ENCODE measurements at places on chromosomes 7 and 10.

DNA sequence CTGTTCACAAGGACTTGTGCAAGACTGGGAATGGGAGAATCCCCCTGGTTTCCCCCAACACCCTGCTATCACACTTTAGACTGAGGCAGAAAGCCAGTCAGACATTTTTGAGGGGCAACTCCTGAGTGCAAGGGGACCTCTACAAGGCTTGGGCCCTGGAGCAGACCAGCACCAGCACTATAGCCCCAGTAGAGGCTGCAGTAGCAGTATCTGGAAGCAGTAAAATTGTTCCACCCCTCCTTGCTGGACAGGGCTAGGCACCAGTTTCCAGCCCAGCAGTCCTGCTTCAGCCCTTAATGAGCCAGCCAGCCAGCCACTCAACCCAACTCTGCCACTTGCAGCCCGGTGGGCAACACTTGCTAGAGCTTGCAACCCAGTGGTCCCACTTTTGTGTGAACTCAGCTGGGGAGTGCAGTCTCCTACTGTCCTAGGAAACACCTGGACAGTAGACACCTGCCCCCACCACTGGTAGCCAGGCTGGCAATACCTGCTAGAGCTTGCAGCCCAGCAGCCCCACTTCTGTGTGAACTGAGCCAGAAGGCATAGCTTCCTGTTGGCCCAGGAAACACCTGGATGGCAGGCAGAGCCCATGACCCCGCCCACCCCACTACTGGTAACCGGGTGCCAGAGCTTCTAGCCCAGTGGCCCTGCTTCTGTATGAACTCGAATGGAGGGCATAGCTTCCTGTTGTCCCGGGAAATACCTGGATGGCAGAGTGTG is 65.0 kb downstream of the FBXL13 start:
- DNase-seq: no peak

DNA sequence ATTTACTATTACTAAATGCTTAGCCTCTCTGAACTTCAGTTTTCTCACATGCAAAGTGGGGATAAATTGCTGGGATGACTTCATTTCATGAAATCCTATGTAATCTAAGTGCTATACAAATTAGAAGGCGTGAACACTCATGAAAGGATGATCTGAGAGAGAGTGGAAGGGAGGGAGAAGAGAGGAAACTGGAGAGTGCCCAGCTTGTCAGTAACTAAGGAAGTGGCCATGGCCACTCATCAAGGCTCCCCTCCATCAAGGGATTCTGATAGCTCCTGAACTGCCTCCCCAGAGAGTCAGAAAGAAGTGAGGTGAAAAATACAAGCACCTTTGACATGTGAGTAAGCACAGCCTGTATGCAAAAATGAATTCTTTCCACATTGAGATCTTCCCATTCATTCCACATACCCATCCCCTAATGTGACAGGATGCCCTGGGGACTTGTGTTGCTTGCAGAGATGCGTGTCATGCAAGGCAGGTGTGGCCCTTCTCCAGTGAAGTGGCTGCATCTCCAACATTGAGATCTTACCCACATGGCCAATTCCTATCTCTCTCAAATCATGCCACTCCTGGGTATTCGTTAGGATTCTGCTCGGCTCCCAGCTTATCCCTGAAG is 76.5 kb upstream of the ITPRID1 start:
- no peak for DNase-seq

GRCh38 chr7:95303013-95303905 is 21.1 kb downstream of the PON1 start:
- DNase-seq: no peak

DNA sequence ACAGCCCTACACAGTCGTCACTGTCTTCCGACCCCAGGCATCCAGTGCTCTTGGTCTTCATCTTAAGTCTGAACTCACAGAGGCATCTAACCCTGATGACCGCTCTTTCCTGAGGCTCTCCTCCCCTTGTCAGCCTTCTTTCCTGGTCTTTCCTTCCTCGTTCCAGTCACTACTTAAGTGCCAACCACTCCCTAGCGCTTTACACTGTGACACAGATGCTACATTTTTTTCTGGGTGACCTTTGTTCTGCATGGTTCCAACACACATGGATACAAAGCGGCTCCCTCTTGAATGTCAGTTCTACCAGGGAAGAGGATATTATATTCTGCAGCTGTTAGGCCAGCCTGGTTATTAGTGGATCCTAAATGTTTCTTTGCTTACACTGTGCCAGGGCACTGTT is 12.7 kb downstream of the YWHAG start:
- no peak for DNase-seq

DNA sequence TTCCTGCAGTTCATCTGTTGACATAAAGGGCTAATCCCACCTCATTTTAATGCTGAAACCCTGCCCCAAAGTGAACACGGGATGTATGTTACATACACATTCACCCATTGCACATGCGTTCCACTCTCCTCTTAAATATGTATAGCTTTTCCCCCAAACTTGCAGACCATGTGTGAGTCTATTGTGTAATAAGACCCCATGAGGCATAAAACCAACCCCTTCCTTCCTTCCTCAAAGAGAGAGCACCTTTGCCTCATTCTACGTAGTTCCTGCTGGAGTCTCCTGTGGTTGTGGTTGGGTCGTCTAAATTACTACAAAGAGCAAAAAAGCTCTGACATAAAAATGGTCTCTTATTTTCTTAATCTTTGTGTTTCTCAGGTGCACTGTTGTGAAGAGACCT is 345.7 kb upstream of the KLF6 start:
- DNase-seq: no peak

DNA sequence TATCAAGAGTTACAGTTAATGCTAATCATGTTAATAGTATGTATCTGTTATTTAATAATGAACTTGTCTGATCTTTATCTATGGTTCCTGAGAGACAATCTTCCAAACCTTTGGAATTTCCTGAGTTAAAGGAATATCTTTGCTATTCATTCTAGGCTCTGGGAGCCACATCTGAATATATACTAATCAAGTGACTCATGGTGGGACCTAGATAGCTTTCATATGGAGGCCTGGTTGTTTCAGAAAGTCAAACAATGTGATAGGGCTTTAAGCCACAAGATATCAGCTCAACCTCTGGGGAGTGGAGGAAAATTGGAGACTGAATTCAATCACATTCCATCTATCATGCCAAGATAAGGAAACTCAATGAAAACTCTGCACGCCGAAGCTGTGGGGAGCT is 746.4 kb downstream of the TNS3 start:
- DNase-seq: no peak

GRCh38 chr10:23755556-23755955 is 316.7 kb downstream of the OTUD1 start:
- no peak for DNase-seq

DNA sequence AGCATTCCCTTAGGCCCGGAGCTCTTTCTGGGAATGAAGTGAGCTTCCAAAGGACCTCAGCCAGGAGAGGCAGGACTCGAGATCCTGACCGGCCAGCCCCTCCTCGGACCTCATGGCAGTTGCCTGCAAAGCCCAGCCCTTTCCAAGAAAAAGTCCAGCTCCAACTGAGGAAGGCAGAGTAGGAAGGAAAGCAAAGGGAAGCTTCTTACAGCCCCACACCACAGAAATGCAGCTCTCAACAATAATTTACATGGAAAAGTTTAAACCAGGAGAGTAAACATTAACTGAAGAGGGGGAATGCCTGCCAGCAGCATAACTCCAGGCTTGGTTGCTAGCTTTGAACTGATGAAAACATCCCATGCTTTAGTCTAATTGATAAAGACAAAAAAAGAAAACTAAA is 153.9 kb upstream of the PFKP start:
- no peak for DNase-seq

GRCh38 chr10:23717913-23718312 is 279.0 kb downstream of the OTUD1 start:
- no peak for DNase-seq

- DNase-seq: no peak
Observed at GRCh38 chr7:111855161-111855841, 293.0 kb upstream of the IMMP2L start.

DNA sequence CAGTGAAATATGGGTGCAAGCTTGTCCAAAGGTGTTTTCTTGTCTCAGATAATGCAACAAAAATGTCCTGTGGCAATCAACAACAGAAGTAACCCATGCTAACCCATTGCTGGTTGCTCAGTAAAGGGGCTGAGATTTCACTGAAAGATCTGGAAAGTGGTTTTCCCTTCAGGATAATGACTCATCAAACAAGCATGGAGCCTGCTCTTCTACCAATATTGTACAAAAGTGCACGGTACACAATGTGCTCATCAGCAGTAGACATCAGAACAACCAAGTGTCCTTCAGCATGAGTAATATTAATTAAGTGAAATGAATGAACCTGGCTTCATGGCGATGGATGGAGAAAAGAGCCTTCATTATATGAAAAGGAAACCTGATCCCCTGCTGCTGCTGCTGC is 287.1 kb upstream of the NEBL start:
- no peak for DNase-seq

DNA sequence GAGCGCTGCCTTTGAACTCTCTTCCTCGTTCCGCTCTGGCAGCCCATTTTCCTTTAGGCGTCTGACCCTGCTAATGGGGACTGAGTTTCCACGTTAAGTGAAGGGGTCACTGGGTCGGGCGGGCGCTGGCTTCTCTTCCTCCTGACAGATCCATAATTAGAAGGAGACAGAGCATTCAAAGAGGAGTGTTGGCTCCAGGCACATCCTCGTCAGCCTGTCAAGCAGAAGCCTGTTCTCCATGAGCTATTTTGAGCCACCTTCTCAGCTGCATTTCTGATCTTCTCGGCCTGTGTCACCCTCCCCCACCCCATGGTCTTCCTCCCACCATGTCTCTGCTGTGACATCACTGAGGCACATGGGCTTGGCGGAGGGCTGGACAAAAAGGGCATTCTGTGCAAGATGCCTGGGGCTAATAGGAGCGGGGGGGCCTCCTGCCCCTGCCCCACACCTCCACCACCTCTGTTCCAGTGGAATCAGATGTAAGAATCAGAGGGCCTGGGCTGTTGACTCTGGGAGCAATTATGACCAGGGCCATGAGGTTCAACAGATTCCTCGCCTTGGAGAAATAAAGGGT is 248.1 kb downstream of the PLXNA4 start:
- DNase-seq: no peak

- no peak for DNase-seq
Observed at GRCh38 chr10:12950583-12951128, 50.9 kb downstream of the CCDC3 start.

DNA sequence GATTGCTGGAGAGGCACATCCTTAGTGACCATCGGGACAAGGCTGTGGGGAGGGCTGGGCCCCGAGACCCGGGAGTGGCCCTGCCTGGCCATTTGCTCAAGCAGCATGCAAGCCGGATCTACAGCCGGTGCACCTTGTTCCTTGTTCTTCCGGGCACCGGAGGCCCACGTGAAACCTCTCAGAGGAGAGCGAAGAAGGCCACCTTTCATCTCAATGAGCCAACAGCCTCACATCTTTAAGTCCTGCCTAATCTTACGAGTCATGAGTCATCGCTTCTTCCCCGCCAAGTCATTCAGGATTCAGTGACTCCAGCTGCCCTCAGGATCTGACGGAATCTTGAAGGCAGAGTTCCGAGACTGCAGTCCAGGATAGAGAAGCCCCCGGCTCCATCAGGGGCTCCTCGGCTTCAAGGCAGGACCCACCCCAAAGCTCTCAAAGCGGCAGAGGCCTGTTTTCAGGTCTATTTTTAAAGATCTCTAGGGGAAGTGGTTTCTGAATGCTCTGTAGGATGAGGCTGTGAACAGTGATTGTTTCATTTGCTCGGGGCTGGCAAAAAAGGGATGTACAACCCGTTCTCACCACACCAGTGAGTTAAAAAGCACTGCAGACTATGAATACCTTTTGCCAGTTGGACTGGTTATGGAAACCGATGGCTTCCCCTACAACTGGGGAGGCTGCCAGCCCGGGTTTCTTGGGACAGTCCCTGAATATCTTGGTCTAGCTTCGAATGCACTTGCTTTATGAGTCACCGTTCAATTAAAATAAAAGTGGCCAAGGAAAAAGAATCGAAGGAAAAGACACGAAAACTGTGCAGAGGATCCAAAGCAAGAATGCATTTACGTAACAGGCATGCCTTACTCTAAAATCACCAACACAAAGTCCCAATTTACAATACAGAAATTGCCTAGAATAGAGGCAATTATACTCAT is 57.2 kb upstream of the ECHDC3 start:
- DNase-seq: peak; percentile 63

GRCh38 chr7:121383235-121383910 is 12.7 kb downstream of the FAM3C start:
- DNase-seq: no peak

GRCh38 chr10:98956576-98957260 is 278.9 kb downstream of the HPSE2 start:
- no peak for DNase-seq

DNA sequence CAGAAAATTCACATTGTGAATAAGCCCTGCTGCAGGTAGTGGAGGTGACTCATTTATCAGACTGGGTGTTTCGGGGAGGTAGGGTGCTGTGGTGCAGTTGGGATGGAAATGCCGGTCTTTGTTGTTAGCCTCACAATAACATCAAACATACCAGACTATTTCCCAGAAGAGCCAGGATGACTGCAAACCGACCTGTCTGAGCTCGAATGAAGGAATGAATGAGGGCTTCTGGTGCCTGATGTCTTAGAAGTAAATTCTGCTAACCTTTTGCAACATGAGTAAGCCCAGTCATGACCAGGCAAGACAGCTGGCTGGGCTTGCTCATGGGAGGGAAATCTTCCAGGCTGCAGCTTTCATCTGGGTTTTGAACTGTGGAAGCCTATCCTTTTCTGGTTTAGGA is 2.4 kb upstream of the VDAC2 start:
- peak; percentile 74 for DNase-seq

GRCh38 chr7:66050990-66051448 is 24.6 kb upstream of the ASL start:
- peak; percentile 92 for DNase-seq

- no peak for DNase-seq
Observed at GRCh38 chr7:158955146-158955870, 99.0 kb downstream of the DYNC2I1 start.

DNA sequence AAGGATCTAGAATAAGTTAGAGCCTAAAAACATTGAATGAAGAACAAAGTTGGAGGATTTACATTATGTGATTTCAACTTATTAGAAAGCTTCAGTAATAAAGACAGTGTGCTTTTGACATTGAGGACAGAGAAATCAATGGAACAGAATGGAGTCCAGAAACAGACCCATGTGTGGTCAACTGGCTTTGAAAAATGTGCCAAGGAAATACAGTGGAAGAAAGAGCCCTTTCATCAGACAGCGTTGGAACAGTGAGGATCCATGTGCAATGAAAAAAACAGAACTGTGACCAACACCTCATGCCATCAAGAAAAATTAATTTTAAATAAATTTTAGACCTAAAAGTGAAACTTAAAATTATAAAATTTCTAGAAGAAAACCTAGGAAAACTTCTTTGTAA is 50.6 kb upstream of the LRRC18 start:
- no peak for DNase-seq

GRCh38 chr7:103141753-103142404 is 7.0 kb downstream of the NAPEPLD start:
- no peak for DNase-seq

DNA sequence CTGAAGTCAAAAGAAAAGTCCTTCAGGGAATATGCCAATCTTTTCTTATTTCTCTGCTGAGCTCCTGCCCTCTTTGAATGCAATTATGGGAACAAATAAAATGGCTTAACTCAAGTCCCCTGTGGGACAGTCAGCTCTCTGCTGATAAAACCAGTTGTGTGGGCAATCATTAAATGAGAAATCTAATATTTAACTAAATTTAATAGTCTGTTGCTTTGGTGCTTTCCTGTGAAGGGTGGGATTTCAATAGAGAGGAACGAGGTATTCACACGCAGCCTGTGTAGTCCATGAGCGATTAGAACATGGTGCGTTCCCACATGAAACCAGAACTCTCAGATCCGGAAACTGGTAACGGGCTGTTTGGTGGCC is 138.4 kb downstream of the PAXIP1 start:
- no peak for DNase-seq

Data from RWPE2 (cell line).